ENCODE measurements at places on chromosomes 2 and 18.

DNA sequence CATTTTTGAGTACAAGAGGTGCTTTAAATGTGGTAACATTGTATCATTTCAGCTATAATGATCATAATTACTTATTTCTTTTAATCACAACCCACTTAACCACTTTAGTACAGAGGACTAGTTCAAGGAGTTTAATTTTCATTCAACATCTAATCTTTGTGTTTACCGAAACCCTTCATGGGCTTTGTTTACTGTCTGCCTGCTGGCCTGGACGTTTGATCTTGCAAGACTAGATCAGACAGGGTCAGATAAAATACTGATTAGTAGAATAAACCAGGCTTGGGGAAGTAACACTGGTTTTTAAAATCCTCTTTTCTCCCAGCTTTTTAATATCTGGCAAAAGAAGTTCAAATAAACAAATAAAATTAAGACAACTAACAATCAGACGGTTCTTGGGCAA is 93.6 kb downstream of the SATB2 start:
- DNase-seq: no peak

- no peak for DNase-seq
These were observed 443.4 kb downstream of the NYAP2 start for GRCh38 chr2:225842939-225843338.

DNA sequence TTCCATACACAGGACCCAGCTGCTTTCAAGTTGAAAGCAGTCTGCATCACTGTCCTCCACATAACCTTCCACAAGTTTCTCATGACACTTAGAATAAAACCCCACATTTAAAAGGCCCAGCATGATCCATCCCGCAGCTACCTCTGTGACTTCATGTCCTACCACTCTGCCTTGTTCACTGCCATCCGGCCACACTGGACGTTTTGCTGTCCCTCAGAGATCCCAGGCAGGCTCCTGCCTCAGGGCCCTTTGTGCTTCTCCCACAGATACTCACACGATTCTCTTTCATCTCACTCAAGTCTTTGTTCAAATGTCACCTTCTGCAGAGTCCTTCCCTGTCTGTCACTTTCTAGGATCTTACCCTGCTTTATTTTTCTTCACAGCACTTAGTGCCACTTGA is 232.9 kb upstream of the BOD1L2 start:
- no peak for DNase-seq

DNA sequence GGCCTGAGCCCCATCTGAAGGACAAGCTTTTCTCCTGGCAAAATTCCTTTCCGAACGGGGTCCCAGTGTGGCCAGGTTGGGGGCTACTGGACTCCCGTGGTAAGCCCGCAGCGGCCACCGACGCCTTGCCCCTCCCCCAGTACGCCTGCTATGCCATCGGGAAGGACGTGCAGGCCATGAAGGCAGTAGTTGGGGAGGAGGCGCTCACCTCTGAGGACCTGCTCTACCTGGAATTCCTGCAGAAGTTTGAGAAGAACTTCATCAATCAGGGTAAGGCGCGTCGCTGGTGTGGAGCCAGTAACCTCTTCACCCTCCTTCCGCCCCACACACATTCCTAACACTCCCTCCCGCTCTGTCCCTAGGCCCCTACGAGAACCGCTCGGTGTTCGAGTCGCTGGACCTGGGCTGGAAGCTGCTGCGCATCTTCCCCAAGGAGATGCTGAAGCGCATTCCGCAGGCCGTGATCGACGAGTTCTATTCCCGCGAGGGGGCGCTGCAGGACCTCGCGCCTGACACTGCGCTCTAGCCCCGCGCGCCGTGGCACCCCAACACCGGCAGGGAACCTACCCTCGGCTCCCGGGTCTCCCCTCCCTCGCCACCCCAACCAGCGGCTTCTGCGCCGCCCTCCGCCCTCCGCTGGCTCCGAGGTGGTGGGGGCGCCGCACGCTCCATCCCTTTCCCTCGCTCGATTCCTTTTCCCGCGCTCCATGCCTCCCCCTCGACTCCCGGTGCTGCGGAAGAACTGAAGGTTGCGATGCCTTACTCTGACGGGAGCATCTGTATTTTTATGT is 13.6 kb upstream of the ANKRD53 start:
- DNase-seq: peak; percentile 89

DNA sequence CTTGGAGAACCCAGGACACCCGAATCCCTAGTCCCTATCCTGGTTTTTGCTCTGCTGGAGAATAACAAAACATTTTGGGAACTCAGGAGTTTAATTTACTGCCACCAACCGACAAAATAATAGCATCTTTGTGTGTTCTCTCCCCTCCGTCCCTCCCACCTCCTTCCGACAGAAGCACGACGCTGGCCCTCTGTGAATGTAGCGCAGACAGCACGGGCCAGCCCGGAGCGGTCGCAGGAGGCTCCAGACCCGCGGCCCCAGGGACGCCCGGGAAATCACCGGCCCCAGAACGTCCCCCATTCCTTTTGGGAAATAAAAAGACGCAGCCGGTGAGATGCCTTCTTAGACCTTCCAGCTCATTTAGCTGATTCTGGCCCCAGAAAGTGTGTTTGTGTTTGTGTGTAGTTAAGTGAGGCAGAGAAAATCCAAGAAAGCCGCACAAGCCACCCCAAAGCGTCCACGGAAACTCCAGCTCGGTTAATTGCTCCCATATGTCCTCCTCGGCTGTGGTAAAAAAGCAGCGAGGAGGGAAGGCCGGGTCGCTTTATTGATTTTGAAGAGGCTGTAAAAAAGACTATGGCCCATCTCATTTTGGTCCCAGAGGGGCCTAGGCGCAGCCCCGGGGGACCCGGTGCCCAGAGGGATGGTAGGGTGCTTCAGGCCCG is 577 bp upstream of the TANC1 start:
- no peak for DNase-seq

GRCh38 chr2:2542966-2543611 is 212.0 kb upstream of the MYT1L start:
- no peak for DNase-seq

- peak; percentile 16 for DNase-seq
These were observed 81.0 kb downstream of the SP3 start for GRCh38 chr2:173884025-173884802.

DNA sequence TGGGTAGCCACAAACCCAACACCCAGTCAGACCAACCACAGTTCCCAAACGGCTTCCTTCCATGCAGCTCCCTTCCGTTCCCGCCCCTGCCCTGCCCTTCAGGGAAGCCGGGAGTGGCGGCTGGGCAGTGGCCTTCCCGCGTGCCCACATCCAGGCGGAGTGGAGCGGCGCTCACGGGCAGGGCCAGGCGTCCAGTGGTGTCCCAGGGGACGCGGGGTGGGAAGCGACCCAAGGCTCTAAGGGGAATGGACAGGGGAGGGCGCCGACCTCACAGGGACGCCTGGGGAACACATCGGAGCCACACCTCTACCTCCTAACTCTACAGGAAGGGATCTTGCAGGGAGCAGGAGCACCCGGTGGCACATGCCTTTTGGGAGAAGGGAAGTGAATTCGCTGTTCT is 225.9 kb upstream of the MGAT5 start:
- no peak for DNase-seq
